Fibroblast of villous mesenchyme (primary cell): ENCODE measurements at places on chromosomes 4 and X. TPM values are rescaled to one million over a fixed set of nuclear protein-coding genes. Genes with fewer than 3 reads are reported as not detected.

Gene GYPE
- 0.64 and 0.86 TPM in 2 replicates for total RNA-seq

Gene CT45A5
- not detected in 2 replicates for total RNA-seq

Gene HSFX4
- total RNA-seq: not detected in 2 replicates

Gene PPM1K
- 30.3 and 38.4 TPM in 2 replicates for total RNA-seq

Gene UGT2A3
- not detected in 2 replicates for total RNA-seq

Gene NIPAL1
- 1.6 and 4.3 TPM in 2 replicates for total RNA-seq

Gene RHOH
- total RNA-seq: under 0.01 TPM in 1 of 2 replicates, not detected in the other

Gene GAGE12F
- not detected in 2 replicates for total RNA-seq

Gene PSMD10
- 72.2 and 96.7 TPM in 2 replicates for total RNA-seq

Gene ANXA10
- total RNA-seq: under 0.01 and 0.32 TPM in 2 replicates

Gene USP11
- 47.0 and 48.4 TPM in 2 replicates for total RNA-seq

Gene FABP2
- not detected in 2 replicates for total RNA-seq

Gene CCNG2
- 20.0 and 25.9 TPM in 2 replicates for total RNA-seq

Gene VCX3B
- not detected in 2 replicates for total RNA-seq

Gene XAGE1A
- 0.32 TPM in 1 of 2 replicates, not detected in the other for total RNA-seq

- DNase-seq: no peak
Measured at GRCh38 chrX:66498672-66499296, 140.1 kb downstream of the EDA2R start.

- DNase-seq: no peak
Measured at GRCh38 chr4:157121401-157121800, 45.5 kb downstream of the GLRB start.

DNA sequence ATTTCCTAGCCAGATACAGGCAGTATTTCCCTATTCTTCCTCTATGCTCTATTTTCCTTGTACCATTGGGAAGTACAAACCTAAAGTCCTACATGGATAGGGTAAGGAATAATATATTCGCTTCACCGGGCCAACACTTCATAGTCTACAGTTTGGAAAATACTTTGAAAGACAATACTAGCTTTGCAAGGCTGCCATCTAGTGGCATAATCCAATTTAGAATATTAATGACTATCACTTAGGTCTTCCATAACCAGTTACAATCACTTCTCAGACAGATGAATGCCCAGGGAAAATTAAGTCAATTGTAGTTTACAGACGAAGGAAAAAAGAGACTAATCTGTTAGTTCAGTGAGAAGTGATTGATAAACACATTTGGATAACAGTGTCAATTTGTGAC, 141.0 kb upstream of the FAM47C start:
- DNase-seq: peak; percentile 12

DNA sequence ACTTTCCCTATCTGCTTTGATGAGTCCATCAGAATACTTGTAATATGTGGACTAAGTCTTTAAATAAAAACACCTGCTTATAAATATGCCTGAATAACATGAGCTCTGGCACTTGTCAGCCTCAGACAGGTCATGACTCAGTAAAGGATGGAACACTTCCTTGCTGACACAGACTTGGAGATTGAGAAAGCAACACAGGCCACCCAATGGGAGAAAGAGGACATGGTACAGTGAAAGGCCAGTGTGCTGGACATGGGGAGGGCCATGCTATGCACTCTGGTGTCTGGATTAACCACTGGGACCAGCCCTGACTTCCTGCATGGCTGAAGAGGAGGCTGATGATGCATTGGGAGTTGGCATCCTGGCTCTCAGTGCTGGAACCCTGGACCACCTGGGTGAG, 149.5 kb downstream of the DHRSX start:
- DNase-seq: peak; percentile 86

GRCh38 chrX:122572461-122572860, 611.6 kb upstream of the GRIA3 start:
- DNase-seq: no peak

DNA sequence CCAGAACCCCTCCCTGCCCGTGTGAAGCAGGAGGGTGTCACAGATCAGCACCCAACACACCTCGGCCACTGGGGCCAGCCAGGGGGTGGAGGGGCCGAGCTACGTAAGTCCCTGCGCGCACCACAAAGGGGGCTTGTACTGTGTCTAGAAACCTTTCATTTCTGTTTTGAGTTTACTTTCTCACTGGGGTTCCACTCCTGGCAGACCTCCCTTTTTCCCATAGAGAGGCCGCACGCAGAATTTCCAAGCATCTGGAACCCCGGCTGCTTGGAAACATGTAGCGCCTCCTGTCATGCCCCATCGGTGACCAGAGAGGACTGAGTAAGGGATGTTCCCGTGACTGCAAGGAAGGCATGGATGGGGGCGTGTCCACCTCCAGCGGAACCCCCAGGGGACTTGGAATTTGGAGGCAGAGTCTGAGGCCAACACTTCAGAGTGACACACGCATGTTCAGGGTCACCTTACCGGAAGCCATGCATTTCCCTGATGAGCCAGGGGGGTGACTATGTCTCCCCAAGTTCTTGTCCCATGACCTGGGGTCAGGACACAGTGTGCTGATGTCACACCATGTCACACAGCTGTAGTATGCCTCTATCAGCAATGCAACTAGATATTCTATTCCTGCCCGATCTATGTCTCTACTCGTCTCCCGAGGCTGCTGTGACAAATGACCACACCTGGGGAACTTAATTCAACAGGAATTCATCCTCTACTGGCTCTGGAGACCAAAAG, 105.3 kb downstream of the DHRSX start:
- no peak for DNase-seq

DNA sequence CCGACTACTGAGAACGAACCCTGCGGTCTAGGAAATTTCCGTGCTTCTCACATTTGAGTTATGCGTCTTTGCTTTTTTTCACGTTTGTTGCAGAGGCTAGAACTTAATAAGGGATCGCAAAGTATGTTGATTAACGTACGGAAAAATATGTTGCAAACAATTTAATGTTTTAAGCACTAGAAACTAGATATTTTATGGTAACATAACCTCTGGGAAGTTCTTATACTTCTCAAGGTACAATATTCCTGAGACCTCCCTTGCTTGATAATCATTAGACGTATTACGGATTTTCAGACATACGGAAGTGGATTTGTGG, 639 bp upstream of the PRDM5 start:
- no peak for DNase-seq

DNA sequence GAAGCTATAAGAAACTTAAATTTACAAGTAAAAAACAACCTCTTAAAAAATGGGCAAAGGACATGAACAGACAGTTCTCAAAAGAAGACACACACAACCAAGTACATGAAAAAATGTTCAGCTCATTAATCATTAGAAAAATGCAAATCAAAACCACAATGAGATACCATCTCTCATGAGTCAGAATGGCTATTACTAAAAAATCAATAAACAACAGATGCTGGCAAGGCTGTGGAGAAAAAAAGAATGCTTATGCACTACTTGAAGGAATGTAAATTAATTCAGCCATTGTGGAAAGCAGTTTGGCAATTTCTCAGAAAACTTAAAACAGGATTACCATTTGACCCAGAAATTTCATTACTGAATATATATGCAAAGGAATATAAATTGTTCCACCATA, 666.3 kb upstream of the GRIA3 start:
- peak; percentile 54 for DNase-seq

GRCh38 chr4:79178760-79179159, 147.1 kb downstream of the NAA11 start:
- no peak for DNase-seq

DNA sequence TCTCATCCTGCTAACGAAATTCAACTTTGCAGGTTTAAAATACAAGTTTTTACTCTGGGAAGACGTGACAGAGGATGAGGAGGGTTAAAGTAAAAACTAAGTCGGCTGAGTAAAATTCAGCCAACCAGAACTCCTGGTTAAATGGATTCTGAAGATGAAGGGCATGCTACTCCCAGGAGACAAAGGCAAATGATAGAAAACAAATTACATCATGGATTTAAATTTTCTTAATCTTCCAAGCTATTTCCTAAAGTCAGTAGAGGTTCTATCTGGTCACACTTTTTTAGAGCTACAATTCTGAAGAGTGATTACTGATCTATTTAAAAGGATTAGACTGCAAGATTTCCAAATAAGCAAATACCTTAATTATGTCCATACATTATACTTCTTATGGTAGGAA, 47.9 kb downstream of the ZNF827 start:
- no peak for DNase-seq

GRCh38 chrX:42131856-42132255, 208.5 kb upstream of the CASK start:
- DNase-seq: peak; percentile 17

GRCh38 chr4:158410272-158410671, 111.4 kb upstream of the RXFP1 start:
- DNase-seq: peak; percentile 54

DNA sequence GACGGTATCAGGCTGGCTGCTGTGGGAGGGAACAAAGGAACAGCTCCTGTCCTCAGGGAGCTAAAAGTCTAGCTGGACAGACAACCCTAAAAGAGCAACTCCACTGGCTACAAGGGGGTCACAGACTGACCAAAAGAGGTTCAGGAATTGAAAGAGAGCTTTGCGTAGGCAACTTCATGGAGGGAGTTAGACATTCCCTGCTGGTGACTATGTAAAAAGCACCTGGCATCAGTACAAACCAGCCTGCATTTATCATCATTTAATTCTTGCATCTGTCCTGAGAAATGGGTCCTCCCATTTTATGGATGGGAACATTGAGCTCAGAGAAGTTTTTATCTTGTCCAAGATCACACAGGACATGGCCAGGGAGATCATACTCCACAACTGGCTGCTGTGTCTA, 1.4 kb upstream of the LGI2 start:
- no peak for DNase-seq

DNA sequence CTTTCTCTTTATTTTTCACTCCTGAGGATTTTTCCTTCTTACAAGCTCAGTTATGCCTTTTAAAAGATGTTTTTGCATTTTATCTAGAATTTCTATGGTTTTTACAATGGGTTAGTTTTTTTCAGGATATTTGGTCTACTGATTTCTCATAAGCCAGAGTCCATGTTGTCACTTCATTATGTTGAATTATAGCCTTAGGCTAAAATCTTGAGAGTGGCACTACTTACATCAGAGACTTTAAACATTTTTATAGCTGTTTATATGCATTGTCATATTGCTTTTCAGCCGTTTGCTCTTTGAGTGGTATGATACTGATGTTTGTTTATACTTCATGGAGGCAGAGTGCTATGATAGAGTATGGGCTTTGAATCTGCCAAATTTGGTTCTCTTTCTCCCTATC, 36.4 kb downstream of the CXorf58 start:
- DNase-seq: no peak

DNA sequence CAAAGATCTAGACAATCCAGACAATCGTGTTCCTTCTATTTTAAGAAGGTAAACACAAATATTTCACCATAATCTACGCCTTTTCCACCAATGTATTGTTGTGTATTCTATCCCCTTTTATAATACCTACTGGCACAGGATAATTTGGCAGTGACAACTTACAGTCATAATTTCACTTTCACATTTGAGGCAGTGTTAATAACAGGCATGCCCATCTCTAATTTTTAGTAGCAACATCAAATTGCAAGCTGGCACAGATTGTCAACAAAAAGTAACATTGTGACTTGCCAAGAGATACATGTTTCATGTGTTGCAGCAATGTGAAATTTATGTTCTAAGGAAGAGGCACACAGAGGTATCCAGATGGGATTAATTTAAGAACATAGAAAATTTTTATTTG, 912.5 kb upstream of the PABPC4L start:
- DNase-seq: no peak

DNA sequence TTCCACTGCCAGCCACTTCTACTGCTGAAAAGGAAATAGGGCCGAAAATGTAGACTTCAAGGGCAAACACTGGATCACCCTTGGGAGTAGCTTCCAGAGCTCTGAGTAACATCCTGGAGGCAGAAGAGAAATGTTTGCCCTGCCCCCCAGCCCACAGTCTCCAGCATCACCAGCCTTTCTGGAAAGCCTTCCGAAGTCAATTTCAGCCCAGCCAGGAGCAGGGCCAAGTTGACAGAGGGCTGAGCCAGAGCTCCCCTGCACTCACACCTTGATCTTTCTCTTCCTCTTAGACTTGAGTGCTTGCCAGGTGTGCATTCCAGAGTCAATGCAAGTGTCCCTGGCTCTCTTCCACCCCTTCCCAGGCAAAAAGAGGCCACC, 35.2 kb downstream of the SLC25A5 start:
- peak; percentile 63 for DNase-seq

GRCh38 chr4:119037709-119038108, 97.9 kb upstream of the MYOZ2 start:
- no peak for DNase-seq

GRCh38 chrX:10533696-10534365, 86.6 kb downstream of the MID1 start:
- no peak for DNase-seq

- DNase-seq: no peak
Measured at GRCh38 chr4:119788349-119789266, 160.0 kb upstream of the PDE5A start.

GRCh38 chr4:25001509-25001908, 29.2 kb downstream of the LGI2 start:
- no peak for DNase-seq

DNA sequence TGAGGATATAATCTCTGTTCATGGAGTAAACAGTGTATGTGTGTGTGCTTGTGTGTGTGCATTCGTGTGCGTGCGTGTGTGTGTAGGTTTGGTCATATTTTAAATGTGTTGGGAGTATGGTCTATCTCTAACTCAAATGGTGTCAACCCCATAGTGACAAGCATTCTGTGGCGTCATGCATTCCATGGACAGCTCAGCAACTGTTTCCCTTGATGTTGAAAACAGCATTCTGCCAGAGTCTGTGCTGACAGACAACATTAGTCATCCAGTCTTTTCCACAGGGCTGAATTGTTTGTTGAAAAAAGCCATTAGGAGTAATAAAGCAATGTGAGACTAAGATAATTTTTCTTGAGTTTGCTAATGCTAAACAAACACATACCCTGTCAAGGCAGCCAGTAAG, 706.6 kb downstream of the PCDH19 start:
- DNase-seq: no peak

GRCh38 chr4:100799761-100800539, 282.1 kb upstream of the EMCN start:
- DNase-seq: no peak

DNA sequence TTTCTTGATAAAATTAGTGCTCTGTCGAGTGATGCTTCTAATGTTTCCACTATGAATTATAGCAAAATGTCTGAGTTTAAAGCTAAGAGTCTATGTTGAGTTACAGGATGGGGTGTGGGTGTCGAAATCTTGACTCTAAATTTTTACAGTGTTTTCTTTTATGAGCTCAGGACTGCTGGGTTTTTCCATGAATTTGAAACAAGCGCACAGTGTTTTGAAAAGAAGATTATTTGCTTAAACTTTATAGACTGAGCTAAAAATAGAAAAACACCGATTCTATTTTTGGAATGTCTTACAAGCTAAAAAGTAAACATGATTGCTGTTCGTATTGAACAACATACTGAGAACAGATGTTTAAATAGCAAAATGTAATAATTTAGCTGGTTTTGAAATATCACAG, 7.5 kb downstream of the PTTG2 start:
- DNase-seq: peak; percentile 86

GRCh38 chr4:54664400-54664799, 6.6 kb downstream of the KIT start:
- DNase-seq: no peak

GRCh38 chrX:145817331-145818185, at the start of gene SLITRK2:
TSS of gene SLITRK2 (plus strand) at chrX:145817829. CDS start at chrX:145822426, 4,597 bp downstream.
- DNase-seq: no peak

GRCh38 chr4:155496294-155496626, 119.5 kb upstream of the MAP9 start:
- DNase-seq: no peak
